ENCODE measurements at places on chromosomes 11 and 22.

DNA sequence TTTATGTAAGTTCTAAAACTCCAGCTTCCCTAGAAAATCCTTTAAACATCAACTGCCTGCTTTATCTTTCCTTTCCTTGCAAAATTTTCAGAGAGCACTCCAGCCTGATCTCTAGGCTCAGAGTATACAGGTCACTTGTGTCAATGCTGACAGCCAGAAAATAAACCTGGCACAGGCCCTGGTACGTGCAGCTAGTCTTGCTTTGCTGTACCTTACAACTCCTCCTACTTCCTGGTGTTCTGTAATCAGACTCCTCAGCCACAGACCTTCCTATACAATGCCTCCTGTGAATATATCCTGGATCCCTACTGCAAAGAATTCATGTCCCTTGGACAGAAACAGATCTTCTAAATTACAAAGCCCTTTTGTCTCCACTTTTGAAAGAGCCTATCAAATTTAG is 24.2 kb upstream of the TMEM123 start:
- DNase-seq: peak; percentile 54

DNA sequence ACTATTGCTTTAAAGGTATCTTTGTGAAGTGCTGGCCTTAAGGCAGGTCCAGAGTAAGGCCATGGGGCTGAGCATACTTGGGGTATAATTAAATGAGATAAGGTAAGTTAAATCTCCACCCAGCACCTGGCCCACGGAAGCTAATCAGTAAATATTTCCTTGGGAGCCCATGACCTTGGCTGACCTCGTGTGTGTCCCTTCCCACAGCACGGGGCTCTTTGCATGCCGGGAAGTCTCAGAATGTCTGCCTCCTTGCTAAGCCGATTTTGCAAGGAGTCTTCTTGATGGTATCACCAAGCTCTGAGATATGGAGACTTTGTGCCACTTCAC is 46.5 kb downstream of the ADM start:
- DNase-seq: no peak

- no peak for DNase-seq
Observed at GRCh38 chr11:96168623-96169022, 174.4 kb downstream of the MAML2 start.

GRCh38 chr11:98431463-98432359 is 589.0 kb upstream of the CNTN5 start:
- no peak for DNase-seq

GRCh38 chr11:86591631-86592030 is 80.8 kb downstream of the ME3 start:
- no peak for DNase-seq

- no peak for DNase-seq
Observed at GRCh38 chr11:113204280-113204679, 110.1 kb upstream of the TTC12 start.

- no peak for DNase-seq
Observed at GRCh38 chr11:29306527-29306926, 710.3 kb downstream of the KCNA4 start.

GRCh38 chr22:37514526-37515051 is 4.6 kb downstream of the CARD10 start:
- DNase-seq: no peak

- no peak for DNase-seq
Observed at GRCh38 chr11:43382614-43383013, 23.9 kb downstream of the TTC17 start.

GRCh38 chr11:11524436-11525061 is 97.3 kb downstream of the GALNT18 start:
- DNase-seq: no peak

DNA sequence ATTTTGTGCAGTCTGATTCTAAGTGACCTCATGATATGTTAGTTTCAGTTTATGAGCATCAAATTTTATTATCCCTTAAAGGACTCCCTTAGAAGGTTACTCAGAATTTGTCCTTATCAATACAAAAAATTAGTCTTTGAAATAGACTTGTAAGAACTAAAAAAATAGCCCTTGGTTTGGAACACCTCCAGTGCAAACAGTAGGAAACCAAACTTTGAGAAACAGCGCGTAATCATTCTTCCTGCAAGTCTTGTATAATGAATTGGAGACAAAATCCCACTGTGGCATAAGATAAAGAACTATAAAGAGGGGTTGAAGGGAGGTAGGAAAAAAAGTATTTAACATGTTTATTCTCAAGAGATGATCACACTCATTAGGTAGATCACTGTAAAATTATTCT is 10.8 kb upstream of the MSANTD4 start:
- no peak for DNase-seq

- no peak for DNase-seq
Observed at GRCh38 chr11:76600124-76600655, 70.4 kb downstream of the LRRC32 start.

DNA sequence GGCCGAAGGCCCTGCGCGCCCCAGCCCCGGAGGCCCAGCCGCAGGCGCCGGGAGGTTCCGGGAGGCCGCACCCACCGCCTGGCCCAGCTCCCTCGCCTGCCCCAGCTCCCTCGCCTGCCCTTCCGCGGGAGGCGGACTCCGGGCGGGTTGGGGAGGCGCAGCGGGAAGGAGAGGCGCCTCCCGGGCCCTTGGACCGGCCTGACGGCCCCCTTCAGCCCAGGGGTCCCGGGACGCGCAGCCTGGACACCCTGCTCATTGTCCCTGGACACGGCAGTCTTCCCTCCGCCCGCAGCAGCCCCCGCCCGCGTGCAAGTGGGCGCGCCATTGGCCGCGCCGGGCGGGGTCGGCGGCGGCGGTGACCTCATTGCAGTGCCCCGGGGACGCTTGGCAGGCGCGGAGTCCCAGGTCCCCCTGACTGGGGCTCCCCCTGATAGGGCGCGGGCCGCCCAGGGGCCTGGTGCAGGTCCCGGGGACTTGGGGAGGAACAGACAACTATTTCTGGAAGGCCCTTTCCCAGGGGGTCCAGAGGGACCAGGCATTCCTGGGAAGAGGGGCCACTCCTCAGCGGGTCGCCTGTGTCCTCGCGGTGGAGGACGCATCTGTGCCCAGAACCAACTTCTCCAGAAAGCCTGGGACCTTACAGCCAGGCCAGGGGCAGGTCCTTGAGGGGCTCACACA is 501 bp downstream of the CD151 start:
- peak; percentile 29 for DNase-seq

DNA sequence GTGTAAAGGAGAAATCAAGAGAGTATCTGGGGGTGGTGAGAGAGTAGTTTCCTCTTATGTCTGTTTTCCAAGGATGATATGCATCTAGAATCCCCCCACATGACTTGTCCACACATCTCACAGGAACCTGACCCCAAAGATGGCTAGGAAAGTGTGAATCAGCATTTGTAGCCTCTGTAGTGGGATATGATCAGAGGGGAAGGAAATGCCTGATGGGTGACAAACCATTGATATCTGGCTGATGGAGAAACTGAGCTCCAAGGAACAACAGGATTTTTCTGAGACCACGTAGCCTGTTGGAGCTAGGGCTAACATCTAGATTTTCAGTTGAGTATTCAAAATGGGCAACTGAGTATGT is 369.4 kb downstream of the DDX10 start:
- no peak for DNase-seq

GRCh38 chr11:82683029-82683428 is 50.6 kb downstream of the FAM181B start:
- no peak for DNase-seq

DNA sequence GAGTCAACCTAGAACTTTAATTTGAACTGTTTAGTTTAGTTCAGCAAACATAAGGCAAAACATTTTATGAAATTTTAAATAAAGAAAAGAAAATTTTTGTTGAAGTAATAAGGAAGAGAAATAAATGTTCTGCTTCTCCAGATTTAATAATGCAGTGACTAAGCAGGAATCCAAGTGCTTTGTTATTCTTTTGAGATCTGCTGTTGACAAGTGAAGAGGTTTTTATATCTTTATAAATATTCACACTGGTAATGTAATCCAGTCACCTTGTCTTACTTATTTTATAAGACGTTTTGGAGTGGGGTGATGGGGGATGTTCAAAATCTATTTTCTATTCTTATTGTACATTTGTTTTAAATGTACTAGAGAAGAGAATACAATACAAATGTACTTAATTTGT is 725.9 kb upstream of the CCDC179 start:
- DNase-seq: no peak

GRCh38 chr11:1219834-1220815 is 2.7 kb upstream of the MUC5B start:
- DNase-seq: no peak

DNA sequence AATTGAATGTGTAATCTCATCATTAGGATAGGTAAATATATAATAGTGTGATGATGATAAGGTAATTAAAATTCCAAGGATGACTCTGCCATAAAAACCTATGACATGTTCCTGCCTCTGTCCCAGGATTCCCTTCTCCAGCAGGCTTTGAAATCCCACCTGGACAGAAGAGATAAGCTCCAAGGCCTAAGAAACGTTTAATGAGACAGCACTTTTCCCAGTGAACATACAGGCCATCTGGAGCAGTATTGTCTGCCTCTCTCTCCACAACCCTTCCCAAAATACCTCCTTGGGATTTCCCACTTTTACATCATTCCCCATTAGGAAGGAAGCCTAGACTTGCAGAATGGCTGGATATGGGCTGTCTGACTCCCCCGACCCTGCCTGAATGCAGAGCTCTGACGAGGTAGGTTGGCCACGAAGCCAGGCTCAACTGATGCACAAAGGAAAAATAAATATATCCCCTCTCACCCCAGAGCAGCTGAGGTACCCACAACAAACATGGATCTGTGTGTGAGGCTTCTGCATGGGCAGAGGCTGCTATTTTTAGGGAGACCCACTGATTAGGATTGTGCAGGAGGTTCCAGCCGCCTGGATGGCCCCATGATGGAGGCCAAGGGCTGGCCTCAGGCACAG is 71.0 kb downstream of the TMPRSS5 start:
- DNase-seq: no peak

DNA sequence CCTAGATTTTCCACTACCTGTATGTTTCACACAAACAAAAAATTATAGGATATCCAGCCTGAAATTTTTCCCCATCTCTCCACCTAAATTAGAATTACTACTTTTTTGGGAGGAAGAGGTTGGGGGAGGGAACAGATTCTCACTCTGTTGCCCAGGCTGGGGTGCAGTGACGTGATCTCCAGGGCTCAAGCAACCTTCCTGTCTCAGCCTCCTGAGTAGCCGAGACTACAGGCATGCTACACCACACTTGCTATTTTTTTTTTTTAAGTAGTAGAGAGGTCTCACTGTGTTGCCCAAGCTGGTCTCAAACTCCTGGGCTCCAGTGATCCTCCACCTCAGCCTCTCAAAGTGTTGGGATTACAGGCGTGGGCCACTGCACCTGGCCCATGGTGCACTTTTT is 9.5 kb downstream of the JAML start:
- DNase-seq: peak; percentile 44
